Testis (tissue), 5 donors: ENCODE measurements at places on chromosomes 12 and 14. TPM values are rescaled to one million over a fixed set of nuclear protein-coding genes. Genes with fewer than 3 reads are reported as not detected.

The DDN gene
- 0.55 TPM for total RNA-seq

The MFAP5 gene
- 3.8 TPM for total RNA-seq

The ZFHX2 gene
- 21.2 TPM for total RNA-seq

The FSCB gene
- total RNA-seq: 21.0 TPM

The ARHGAP9 gene
- 24.8 TPM for total RNA-seq

DNA sequence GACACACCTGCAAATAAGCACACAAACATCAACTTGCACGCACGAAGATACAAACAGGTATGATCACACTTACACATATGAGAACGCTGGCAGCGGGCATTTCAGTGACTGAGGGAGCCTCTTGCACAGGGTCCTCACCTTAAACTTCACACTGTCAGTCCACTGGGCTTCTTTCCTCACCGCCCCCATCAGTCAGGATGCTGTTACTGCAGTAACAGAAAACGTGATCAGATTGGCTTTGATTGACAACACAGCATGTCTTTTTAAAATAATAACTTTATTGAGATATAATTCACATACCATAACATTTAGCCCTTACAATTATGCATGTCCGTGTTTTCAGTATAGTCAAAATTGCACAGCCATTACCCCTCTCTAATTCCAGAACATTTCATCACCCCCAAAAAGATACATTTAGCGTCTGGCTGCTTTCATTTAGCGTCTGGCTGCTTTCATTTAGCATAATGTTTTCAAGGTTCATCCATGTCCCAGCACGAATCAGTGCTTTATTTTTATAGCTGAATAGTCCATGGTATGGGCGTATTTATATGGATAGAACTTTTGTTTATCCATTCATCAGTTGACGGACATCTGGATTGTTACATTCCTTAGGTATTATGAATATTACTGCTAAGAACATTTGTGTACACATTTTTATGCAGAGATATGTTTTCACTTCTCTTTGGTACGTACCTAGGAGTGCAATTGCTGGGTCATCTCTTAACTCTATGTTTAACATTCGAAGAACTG lies 8.4 kb downstream of the CCDC197 start:
- H3K4me1 ChIP-seq: peaks cover 9% of the 10 kb centered on the region
- no peaks in the 10 kb centered on the region for H3K27me3 ChIP-seq
- no peak overlapping the region for H3K4me3 ChIP-seq
- no peak overlapping the region for H3K27ac ChIP-seq
- DNase-seq: no peak

DNA sequence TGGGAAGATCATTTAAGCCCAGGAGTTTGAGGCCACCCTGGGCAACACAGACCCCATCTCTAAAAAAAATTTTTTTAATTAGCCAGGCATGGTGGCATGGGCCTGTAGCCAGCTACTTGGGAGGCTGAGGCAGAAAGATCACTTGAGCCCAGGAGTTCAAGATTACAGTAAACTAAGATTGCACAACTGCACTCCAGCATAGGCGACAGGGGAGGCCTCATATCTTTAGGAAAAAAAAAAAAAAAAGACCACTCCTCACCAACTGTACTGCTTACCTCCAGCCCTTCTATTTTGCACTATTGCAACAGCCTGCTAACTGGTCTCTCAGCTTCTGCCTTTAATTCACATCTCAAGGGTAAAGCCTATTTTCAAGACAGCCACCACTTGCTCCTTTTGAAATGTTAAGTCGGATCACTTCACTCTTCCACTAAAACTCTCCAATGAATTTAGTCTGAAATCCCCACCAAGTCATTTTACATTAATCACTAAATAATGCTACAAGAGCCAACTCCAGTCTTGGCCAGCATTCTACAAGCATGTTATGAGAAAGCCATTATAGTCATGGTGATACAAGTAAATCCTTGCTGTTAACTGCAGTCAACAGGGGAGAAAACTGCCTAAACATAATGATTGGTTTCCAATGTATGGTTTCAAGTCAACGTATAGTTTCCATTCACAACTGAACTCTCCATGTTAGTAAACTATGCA lies 106.0 kb downstream of the RPS29 start:
- DNase-seq: no peak
- H3K27me3 ChIP-seq: no peaks in the 10 kb centered on the region

DNA sequence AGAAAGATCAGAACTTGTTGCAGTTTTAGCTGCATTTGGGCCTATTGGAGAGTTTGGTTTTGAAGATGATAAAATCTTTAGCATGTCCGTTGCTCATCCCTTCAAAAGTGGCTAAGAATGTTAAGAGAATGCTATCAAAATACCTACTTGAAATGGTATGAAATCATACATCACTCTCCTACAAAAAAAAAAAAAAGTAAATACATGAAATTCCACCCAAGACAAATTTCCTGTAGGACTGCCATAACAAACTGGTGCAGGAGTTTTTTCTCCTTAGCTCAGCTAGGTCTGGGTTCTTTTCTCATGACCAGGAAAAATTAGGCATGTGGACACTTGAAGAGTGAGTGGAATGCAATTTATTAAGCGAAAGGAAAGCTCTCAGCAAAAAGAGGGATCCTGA lies 15.9 kb upstream of the FAR2 start:
- no peaks in the 10 kb centered on the region for H3K27me3 ChIP-seq
- no peak overlapping the region for H3K4me3 ChIP-seq
- DNase-seq: no peak
- no peak overlapping the region for H3K27ac ChIP-seq

GRCh38 chr12:87363497-87364084 lies 665.6 kb downstream of the C12orf50 start:
- no peaks in the 10 kb centered on the region for H3K27me3 ChIP-seq
- H3K36me3 ChIP-seq: no peaks in the 10 kb centered on the region
- H3K4me3 ChIP-seq: no peak overlapping the region
- H3K4me1 ChIP-seq: no peaks in the 10 kb centered on the region

- H3K4me1 ChIP-seq: no peaks in the 10 kb centered on the region
- no peaks in the 10 kb centered on the region for H3K27me3 ChIP-seq
- H3K27ac ChIP-seq: no peak overlapping the region
- no peak for DNase-seq
These were observed 10.7 kb upstream of the TMBIM6 start for GRCh38 chr12:49730568-49731101.

GRCh38 chr14:74649673-74650072 lies 37.6 kb upstream of the LTBP2 start:
- no peaks in the 10 kb centered on the region for H3K27me3 ChIP-seq
- H3K4me1 ChIP-seq: peaks cover 53% of the 10 kb centered on the region
- no peak overlapping the region for H3K4me3 ChIP-seq
- H3K36me3 ChIP-seq: no peaks in the 10 kb centered on the region
- DNase-seq: no peak
- H3K27ac ChIP-seq: no peak overlapping the region

DNA sequence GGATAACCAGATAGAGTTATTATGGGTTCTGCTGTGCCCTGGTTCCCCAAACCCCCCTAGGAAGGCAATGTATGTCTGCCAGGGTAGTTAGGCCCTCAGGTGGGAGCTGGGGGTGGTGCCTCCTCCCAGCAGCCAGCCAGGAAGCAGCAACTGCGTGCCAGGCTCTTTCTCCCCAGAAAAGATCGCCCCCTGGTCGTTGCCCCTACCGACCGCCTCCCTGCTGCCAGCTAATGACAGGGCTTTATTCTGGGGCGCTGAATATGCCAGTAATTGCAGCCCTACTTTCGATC lies 36.3 kb downstream of the IQSEC3 start:
- H3K27ac ChIP-seq: no peak overlapping the region
- no peak overlapping the region for H3K4me3 ChIP-seq
- DNase-seq: no peak
- H3K27me3 ChIP-seq: no peaks in the 10 kb centered on the region
